A172 (cell line): ENCODE measurements at places on chromosomes 5 and 9. TPM values are rescaled to one million over a fixed set of nuclear protein-coding genes. Genes with fewer than 3 reads are reported as not detected.

- DNase-seq, result no peak
Observed at GRCh38 chr9:16370647-16371046, 499.8 kb downstream of the BNC2 start.

GRCh38 chr5:130651440-130651839, 513.6 kb downstream of the HINT1 start:
- no peak for DNase-seq

- no peak for DNase-seq
Observed at GRCh38 chr9:126357074-126357473, 30.4 kb downstream of the MVB12B start.

- DNase-seq, result no peak
Observed at GRCh38 chr5:34034534-34035327, 8.3 kb downstream of the C1QTNF3 start.

Gene CCDC183
- total RNA-seq, result 0.45 and 0.55 TPM in 2 replicates

- DNase-seq, result no peak
Observed at GRCh38 chr9:102514541-102514940, 480.6 kb upstream of the CYLC2 start.
